Effector CD4-positive, alpha-beta T cell (primary cell): ENCODE measurements at places on chromosomes 12 and 14.

- DNase-seq: no peak
These were observed 96.8 kb downstream of the LGR5 start for GRCh38 chr12:71536279-71536938.

DNA sequence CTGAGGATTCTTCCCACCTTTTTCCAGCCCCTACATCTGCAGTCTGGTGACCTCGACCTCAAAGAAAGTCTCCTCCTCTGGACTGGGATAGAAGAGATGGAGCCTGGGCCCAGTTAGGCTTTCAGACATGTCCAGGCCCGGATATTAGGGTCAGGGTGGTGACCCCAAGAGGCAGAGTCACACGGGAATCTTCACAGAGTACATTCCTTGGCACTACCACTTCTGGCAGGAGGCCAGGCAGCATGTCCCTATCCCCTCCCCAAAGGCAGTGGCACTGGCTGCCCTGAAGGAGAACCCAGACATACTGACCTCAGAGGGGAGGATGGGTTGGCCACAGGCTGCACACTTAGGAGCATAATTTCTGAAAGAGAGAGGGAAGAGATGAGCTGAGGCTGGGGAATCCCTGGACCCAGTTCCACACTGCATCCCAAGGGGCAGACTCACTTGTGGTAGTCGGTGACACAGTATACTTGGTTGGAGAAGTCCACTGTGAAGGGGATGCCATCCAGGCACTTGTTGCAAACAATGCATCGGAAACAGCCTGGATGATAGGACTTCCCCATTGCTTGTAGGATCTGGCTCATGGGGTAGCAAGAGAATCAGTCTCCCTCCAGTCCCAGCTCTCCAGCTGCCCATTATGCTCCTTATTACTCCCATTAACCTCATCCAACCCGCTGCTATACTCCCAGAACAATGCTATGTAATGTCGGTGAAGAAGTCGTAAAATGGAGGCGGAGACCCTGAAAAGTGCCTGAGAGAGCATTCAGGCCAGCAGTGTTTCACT, 7.6 kb downstream of the AJUBA start:
- DNase-seq: no peak

- peak; percentile 47 for DNase-seq
These were observed 23.1 kb upstream of the LRTM2 start for GRCh38 chr12:1797011-1797901.

DNA sequence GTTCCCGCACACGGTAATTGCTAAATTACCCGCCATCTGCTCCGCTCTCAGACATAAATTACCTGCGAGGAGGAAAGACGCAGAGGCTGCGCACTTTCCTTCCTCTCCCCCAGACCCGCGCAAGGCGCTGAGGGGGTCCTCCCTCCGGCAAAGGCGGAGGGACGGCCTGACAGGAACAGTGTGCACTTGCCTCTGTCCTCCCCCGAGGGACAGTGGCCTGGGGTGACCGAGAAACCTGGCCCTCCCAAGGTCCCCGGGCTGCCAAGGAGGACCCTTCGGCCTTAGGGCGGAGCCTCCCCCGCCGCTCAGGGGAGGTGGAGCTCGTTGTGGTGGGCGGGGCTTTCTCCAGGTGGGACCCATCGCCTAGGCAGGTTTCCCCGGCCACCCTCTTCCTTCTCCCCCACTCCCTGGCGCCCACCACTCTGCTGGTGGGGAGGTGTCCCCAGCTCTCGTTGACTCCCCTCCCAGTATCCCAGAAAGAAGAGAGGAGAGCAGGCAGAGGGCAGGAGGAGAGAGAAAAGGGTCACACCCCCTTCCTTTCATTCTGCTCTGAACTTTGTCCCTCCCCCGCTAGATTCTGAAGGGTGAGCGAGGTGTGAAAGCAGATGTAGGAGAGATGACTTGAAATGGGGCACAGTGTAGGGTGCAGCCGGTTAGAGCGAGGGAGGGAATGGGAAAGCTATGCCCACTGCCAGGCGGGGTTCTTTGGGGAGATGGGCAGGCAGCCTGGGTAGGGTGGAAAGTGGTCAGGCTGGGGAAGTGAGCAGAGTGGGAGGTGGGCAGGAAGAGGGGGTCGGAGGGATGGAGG, 11.4 kb upstream of the CALCOCO1 start:
- peak; percentile 41 for DNase-seq

DNA sequence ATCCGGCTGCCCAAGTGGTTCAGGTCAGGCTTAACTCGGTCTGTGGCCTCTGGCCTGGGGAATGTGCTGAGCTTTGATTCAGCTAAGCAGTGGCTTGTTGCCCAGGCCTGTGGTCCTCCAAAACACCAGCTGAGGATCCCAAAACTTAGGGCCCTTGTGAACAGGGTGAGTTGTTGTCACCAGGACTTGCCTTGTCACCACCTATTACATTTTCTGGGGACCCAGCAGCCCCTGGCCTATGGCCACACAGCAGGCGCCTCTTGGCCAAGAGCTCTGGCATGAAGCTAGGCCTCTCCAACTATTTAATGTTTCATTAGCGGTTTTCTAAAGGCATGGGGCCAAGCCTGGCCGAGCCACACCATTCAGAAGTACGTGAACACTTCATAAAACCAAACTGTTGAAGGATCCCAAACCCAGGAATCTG, 343.7 kb downstream of the CACNA1C start:
- no peak for DNase-seq

- DNase-seq: no peak
These were observed 191.6 kb upstream of the NUDT4 start for GRCh38 chr12:93186131-93186530.

DNA sequence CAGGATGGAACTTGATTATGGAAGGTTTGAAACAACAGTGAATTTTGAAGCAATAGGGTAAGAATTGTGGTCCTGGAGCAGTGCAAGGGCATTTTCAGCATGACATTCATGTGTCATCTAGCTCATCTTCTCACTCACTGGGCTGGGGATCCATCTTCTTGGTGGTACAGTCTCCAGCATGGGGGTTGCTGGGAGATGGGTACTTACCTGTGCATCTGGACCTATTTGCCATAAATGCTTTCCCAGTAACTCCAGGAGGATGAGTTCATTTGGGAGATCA, 7.2 kb downstream of the HSP90AA1 start:
- DNase-seq: no peak

DNA sequence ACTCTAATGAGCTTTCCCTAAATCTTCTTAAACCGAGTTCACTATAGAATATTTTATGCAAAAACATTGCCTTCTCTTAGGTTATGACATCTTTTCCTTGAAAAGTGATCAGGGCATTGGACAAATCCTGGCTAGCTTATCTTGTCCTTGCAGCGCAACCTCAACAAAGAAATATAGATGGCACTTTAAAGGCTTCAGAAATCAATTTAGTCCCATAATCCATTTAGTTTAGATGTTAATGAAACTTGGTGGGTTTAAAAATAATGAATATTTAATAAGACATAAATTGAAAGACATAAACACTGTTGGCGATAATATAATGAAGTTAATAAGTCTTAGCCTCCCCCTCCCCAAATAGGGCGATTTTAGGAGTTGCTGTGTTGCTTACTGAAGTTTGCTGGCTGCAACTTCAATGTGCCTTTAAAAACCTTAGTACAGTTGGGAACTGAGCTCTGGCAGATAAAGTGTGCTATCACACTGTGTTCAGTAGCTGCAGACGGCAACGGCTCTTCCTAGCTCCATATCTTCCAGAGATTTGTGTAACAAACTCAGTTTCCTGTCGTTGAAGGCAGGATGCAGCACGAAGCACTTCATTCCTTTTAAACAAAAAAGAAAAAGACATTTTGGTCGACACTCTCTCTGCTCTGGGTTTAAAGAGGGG, 19.5 kb downstream of the PLXNC1 start:
- DNase-seq: no peak

- DNase-seq: no peak
These were observed 358.7 kb downstream of the RAD51B start for GRCh38 chr14:68178282-68178681.

- no peak for DNase-seq
These were observed 118.1 kb upstream of the SLC38A2 start for GRCh38 chr12:46490635-46491034.

- no peak for DNase-seq
These were observed 20.7 kb downstream of the KRT85 start for GRCh38 chr12:52346593-52346992.

- no peak for DNase-seq
These were observed 93.4 kb downstream of the GPATCH2L start for GRCh38 chr14:76245097-76245496.

DNA sequence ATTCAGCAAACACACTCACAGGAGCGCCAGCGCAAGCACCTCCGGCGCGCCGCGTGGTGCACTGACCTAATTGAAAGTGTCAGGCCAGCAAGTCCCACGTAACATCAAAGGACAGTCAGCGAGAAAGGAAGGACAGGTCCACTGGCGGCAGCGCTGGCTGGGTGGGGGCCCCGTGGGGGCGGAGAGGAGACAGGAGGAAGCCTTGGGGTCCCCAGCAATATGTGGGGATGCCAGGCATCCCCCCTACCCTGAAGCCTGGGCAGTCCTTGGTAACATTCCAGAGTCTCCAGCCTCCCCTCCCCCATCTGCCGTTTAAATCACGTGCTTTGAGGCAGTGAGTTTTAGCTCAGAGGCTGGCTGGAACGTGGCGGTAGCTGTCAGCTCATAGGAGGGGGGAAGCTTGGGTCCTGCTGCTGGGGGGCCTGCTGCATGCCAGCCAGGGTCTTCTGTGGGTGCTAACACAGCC, 159.2 kb downstream of the CALM1 start:
- DNase-seq: no peak

GRCh38 chr12:44433659-44434058, 442.5 kb downstream of the NELL2 start:
- no peak for DNase-seq

- no peak for DNase-seq
These were observed 393.4 kb upstream of the SEL1L start for GRCh38 chr14:81927070-81927469.

GRCh38 chr14:69314327-69314726, 54.4 kb downstream of the GALNT16 start:
- no peak for DNase-seq
